ENCODE measurements at places on chromosomes 4 and X.

GRCh38 chr4:142960867-142961644 is 115.0 kb upstream of the INPP4B start:
- ATAC-seq, result no peak

DNA sequence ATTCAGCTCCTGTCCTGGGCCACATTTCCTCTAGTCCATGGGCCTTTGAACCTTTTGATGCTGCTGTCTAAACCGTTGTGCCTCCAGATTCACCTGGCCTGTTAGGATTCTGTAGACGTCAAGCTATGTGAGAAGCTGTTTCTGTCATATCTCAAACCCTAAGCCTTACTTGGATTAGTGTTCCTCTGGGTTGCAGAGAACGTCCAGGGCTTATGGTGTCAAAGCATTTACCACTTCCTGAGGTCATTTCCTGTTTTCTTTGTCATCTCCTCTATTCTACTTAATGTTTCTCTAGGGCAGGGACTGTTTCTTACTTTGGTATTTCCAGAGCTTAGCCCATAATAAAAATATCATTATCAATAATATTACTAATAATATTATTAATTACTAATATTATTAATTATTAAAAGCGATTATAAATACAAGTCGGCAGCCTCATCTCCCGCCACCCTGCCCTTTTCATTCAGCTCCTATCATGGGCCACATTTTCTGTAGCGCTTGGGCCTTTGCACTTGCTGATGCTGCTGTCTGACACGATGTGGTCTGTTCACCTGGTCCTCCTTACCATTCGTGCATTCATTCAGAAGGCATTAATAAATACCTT is 19.1 kb downstream of the PRIMPOL start:
- ATAC-seq, result peak; percentile 78

DNA sequence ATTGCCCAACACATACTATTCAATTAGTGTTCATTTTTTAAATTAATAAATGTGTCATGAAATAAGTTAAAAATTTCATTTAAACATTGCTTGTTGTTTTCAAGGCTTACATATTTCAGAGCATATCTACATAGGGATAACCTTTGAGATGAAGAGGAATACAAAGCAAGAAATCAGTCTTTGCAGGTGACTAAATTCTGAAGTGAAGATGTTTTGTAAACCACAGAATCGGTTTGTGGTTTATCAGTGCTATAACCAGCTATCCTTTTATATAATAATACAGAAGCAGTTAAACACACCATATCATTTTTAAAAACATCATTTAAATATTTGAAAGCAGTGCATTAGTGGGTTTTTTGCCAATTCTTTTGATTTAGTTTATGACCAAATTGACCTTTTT is 26.9 kb downstream of the FAM241A start:
- ATAC-seq, result peak; percentile 40

DNA sequence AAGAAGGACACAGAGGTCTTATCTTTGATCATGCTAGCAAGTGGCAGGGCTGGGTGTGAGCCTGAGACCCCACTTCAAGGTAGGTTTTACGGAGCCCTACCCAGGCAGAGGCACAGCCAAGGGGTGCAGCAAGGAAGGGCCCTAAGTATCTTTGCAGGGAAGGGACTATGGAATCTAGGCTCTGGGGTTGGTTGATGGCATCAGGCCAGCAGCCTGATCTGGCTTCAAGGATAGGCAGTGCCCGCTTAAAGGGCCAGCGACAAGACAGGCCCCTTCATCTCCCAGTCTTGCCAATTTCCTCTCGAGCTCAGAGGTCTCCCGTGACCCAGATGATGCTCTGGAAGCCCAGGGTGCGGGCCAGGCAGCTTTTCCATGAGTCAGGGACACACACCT is 5.8 kb downstream of the ABLIM2 start:
- no peak for ATAC-seq

DNA sequence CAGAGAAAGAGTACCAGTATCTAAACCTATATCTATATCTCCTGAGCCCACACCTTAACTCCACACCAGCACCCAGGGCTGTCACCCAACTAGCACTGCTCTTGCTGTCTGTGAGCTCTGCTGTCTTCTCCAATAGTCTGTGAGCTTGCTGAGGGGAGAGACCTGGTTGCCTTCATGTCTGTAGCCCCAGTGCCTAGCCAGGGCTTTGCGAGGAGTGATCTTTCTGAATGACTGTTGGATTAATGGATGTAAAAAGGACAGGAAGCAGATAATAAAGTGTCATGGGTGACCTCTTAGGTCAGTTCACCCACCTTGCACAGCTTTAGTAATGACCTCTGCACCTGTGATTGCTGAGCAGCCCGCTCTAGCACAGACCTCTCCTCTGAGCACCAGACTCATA is 30.5 kb downstream of the CNGA2 start:
- ATAC-seq, result no peak

GRCh38 chrX:23904096-23904495 is 3.6 kb downstream of the APOO start:
- no peak for ATAC-seq

GRCh38 chr4:53076374-53076958 is 214.3 kb downstream of the RASL11B start:
- ATAC-seq, result no peak

GRCh38 chr4:185015108-185015507 is 3.2 kb upstream of the HELT start:
- ATAC-seq, result no peak

DNA sequence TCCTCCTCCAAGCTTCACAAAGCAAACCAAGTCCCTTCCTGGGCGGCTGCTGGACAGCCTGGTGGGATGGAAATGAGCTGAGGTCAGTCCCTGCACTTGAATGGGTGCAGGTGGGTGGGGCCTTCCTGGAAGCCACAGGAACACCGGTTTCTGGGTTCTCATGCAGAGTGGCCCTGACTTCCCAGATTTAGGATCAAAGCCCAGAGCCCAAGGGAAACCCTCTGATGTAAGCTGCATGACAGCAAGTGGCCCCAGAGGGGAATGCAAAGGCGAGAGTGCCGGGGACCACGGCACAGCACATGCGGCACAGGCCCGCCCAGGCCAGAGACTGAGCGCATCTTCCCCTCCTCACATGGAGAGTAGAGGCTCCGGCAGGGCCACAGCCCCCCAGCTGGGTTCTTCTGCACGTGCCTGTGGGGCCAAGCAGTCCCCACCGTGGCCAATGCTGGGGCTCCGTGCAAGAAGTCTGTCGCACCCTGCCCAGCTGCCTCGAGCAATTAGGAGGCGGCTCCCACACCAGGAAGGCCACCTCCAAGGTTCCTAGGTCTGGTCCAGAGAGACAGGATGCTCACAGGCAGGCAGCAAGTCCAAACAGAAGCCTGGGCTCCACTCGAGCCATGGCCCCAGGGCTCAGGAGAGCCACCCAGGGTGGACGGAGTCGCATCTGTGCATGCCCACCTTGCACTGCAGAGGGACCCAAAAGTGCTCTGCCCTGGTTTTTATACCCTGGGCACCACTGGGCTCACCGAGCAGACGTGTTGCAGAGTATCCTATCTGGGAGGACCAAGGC is 83.0 kb downstream of the HTRA3 start:
- ATAC-seq, result no peak

GRCh38 chrX:46665232-46666152 is 91.9 kb downstream of the CHST7 start:
- peak; percentile 93 for ATAC-seq

Measured in activated T-helper 17 cell treated with anti-CD3 and anti-CD28 coated beads, Interleukin-2, amount 50 U/mL, for 72 hours (primary cell).